ENCODE measurements at places on chromosomes 3 and 15. TPM values are rescaled to one million over a fixed set of nuclear protein-coding genes. Genes with fewer than 3 reads are reported as not detected.

TF gene
- polyA plus RNA-seq = not detected

GRK7 gene
- polyA plus RNA-seq = not detected

CMTM7 gene
- 83.4 TPM for polyA plus RNA-seq

DUOX2 gene
- not detected for polyA plus RNA-seq

- DNase-seq = no peak
These were observed 53.9 kb upstream of the MELTF start for GRCh38 chr3:197083486-197083885.

DNA sequence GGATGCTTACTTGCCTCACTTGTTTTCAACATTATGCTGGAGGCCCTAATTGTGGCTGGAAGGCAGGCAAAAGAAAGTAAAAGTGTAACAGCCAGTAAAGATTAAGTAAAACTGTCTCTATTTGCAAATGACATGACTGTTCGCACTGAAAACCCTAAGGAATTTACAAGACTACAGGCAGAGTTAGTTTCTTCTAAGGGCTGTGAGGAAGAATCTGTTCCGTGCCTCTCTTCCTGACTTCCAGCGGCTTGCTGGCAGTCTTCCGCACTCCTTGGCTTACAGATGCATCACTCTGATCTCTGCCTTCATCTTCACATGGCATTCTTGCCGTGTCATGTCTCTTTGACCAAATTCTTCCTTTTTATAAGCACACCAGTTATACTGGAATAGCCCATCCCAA is 86.1 kb downstream of the DLG1 start:
- DNase-seq = no peak

DNA sequence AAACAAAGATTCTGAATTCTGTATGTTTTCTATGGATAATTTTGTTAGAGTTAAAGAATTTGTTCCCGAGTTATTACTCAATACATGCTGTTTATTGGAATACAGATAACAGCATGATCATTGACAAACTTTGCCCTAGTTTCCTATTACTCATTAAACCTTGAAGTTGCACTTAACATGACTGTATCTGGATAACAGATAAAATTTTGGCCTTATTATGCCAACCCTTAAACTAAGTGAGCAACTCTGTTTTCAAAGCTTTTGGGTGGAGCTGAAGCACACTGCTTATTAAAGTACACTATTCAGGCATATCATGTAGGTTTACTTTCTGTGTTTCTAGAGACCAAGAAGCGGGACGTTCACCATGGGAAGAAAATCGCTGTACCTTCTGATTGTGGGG is at the start of gene AADAC:
TSS of gene AADAC (plus strand) at position 318 of the 400 bp plus-strand sequence. CDS start at position 365, 47 bp downstream.
- no peak for DNase-seq

GRCh38 chr15:38683382-38684242 is 119.0 kb upstream of the RASGRP1 start:
- peak; percentile 76 for DNase-seq

GRCh38 chr3:183875411-183875810 is 9.3 kb downstream of the PARL start:
- no peak for DNase-seq

- DNase-seq = no peak
These were observed 11.4 kb upstream of the PRSS50 start for GRCh38 chr3:46729038-46729437.

DNA sequence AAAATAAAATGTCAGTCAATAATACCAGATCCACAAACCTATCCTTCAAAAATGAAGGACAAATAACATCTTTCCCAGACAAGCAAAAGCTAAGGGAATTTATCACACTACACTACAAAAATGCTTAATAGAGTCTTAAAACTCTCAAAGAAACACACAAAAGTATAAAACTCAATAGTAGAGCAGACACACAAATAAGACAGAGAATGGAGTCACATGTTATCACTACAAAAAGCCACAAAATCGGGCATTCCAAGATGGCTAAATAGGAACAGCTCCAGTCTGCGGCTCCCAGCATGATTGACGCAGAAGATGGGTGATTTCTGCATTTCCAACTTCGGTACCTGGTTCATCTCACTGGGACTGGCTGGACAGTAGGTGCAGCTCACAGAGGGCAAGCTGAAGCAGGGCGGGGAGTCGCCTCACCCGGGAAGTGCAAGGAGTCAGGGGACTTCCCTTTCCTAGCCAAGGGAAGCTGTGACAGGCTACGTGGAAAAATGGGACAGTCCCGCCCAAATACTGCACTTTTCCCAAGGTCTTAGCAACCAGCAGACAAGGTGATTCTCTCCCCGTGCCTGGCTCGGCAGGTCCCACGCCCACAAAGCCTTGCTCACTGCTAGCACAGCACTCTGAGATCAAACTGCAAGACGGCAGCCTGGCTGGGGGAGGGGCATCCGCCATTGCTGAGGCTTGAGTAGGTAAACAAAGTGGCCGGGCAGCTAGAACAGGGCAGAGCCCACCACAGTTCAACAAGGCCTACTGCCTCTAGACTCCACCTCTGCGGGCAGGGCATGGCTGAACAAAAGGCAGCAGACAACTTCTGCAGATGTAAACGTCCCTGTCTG is 46.3 kb downstream of the SENP7 start:
- peak; percentile 51 for DNase-seq

GRCh38 chr3:68972358-68972979 is 40.1 kb upstream of the TAFA4 start:
- no peak for DNase-seq

Measured in CD4-positive, alpha-beta memory T cell (primary cell).